ENCODE measurements at places on chromosomes 5 and 9. TPM values are rescaled to one million over a fixed set of nuclear protein-coding genes. Genes with fewer than 3 reads are reported as not detected.

Gene SAP30L
- 43.2 TPM for total RNA-seq

Gene WNT8A
- total RNA-seq, result not detected

DNA sequence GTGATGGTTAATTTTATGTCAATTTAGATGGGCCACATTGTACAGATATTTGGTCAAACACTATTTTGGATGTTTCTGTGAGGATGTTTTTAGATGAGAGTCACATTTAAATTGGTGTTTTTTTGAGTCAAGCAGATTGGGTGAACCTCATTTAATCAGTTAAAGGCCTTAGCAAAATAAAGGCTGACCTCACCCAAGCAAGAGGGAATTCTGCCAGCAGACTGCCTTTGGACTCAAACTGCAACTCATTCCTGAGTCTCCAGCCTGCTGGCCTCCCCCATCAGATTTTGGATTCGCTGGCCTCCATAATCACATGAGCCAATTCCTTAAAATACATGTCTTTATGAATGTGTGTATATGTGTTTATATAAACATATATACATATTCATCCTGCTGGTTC is 282.7 kb upstream of the POU5F2 start:
- H3K4me1 ChIP-seq, result no peaks in the 10 kb centered on the region
- DNase-seq, result no peak
- no peaks in the 10 kb centered on the region for H3K36me3 ChIP-seq
- H3K4me3 ChIP-seq, result no peak overlapping the region

GRCh38 chr9:69097064-69097463 is 61.5 kb downstream of the FXN start:
- no peaks in the 10 kb centered on the region for H3K27me3 ChIP-seq
- H3K4me3 ChIP-seq, result no peak overlapping the region
- peaks cover 12% of the 10 kb centered on the region for H3K4me1 ChIP-seq
- H3K27ac ChIP-seq, result peak overlapping the region; percentile 36

- H3K27me3 ChIP-seq, result no peaks in the 10 kb centered on the region
- no peaks in the 10 kb centered on the region for H3K4me1 ChIP-seq
- peaks cover 64% of the 10 kb centered on the region for H3K36me3 ChIP-seq
- no peak overlapping the region for H3K4me3 ChIP-seq
- H3K27ac ChIP-seq, result no peak overlapping the region
Observed at GRCh38 chr5:14316471-14316870, 173.3 kb downstream of the TRIO start.

- no peak for DNase-seq
- no peak overlapping the region for H3K4me3 ChIP-seq
- no peaks in the 10 kb centered on the region for H3K36me3 ChIP-seq
- no peaks in the 10 kb centered on the region for H3K27me3 ChIP-seq
- H3K4me1 ChIP-seq, result peaks cover 7% of the 10 kb centered on the region
- no peak overlapping the region for H3K27ac ChIP-seq
Observed at GRCh38 chr5:34452170-34452828, 203.8 kb upstream of the RAI14 start.
